Hematopoietic multipotent progenitor cell treated with erythropoietin and hydrocortisone succinate and interleukin-3 and kit ligand, for 4 days (in vitro differentiated cells): ENCODE measurements at places on chromosomes 3 and 15.

GRCh38 chr3:81663114-81663513 lies 98.3 kb downstream of the GBE1 start:
- no peak for DNase-seq

DNA sequence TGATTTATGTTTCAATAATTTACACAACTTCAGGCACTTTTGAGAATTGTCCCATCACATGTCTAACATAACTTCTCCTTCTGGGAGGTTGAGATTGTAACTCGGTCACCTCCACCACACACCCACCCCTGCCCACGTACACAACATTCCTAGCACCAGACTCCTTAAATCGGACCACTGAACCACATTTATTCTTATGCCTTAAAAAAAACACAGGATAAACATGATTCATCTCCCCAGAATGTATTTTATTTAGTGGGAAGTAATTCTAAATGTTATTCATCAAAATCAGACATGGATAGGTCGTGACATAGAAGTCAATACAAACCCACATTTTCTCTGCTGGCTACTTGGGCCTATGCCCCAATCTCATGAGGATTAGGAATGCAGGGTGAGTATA lies 3.0 kb downstream of the SNTN start:
- no peak for DNase-seq

DNA sequence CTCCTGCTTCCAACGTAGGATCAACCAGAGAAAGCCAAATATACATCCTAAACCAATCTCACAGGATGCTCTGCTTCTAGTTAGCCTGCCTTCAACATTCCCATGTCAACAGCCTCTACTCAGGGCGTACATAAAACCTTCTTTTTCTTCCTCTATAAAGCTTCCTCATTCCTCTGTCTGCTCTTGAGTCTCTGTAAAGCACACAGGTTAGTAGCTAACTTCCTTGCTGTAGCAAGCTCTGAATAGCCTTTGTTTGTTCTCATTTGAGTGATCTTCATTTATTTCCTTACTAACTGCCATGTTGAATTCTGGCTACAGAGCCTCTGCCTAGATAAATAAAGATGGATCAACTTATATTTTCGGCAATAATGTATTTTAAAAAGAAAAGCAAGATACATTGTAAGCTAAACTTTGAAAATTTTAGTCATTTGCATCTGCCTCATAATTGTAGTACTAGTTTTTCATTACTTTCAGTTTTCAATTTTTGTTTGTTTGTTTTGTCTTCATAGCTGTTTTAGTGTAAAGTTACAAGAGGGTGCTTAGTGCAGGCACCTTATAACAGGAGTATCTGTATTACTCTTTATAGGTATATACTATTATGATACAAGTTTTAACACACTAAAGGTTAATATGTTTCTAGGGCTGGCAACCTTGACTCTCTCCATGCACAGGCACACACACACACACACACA lies 498.2 kb downstream of the PYDC2 start:
- no peak for DNase-seq

DNA sequence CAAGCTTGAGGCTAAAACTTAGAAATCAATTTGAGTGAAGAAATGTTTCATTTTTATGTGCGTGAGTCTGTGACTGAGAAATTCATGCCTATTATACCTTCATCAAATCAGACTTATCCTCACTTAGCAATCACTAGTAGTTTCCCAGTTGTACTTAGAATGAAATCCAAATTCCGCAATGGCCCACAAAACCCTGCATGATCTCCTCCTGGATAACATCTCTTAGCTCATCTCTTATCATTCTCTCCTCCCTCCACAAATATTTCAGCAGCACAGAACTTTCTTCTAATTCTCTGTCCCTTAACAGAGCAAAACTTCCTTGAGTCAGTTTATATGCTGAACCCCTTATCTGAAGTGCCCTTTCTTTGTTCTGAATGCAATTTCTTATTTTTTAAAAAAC lies 198.8 kb upstream of the TGFBR2 start:
- no peak for DNase-seq

GRCh38 chr3:126134219-126134975 lies 46.0 kb downstream of the ALDH1L1 start:
- DNase-seq = peak; percentile 76

DNA sequence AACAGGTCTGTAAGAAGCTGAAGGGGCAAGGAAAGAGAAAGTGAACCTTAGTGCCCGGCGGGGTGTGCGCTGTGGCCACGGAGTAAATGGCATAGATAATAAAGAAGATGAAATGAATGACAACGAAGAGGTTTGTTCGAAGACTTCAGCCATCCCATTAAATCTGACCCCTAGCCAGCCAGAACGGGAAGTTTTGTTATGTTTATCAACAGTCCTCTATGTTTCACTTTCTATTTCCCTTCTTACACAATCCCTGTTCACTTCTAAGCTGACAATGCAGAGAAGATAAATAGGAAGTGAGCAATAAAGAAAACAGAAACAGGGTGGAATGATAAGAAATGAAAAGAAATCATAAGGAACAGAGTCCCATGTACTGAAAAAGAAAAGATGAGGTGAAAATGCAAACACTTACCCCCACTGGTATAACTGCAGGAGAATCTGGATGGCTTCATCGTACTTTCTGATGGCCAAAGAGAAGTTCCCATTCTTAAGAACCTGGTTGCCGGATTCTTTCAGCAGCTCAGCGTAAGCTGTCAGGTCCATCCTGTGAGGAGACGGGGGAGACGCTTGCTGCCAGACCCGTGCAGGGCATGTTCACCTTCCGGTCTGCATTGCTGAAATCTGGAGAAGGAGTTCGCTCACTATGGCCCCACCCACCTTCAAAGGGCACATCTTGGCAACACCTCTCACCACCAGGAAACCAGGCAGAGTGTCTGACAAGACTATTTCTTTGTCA lies 36.8 kb downstream of the TRANK1 start:
- DNase-seq = peak; percentile 72

DNA sequence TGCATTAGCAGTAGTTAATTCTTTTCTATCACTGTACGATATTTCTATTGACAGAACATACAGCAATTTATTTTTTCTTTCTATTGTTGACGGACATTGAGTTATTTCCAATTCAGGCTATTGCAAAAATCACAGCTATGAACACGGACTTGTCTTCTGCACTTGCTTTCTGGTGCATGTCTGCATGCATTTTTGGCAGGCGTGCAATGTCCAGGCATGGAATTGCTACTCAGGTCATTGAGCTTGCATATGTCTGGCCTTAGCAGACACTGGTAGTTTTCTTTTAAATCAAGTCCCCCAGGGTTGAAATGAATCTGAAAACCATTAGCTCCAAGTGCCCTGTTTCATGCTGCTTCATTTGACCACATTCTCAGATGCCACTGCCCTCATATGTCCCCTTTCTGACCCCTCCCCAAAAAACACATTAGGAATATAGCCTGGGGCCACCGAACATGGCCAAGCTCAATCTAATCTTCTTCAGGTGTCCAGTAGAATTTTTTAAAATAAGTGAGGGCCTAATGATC lies 72.8 kb downstream of the LRIG1 start:
- no peak for DNase-seq

DNA sequence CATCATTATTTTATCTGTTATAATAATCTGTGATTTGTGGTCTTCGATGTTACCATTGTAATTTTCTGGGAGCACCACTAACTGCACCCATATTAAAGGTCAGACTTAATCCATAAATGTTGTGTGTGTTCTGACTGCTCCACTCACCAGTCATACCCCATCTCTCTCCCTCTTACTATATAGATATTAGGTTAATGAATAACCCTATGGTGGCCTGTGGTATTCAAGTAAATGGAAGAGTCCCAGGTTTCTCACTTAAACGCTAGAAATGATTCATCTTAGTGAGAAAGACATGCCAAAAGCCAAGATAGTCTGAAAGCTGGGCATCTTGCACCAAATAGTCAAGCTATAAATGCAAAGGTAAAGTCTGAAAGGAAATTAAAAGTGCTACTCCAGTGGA lies 1358.5 kb downstream of the ROBO2 start:
- no peak for DNase-seq

DNA sequence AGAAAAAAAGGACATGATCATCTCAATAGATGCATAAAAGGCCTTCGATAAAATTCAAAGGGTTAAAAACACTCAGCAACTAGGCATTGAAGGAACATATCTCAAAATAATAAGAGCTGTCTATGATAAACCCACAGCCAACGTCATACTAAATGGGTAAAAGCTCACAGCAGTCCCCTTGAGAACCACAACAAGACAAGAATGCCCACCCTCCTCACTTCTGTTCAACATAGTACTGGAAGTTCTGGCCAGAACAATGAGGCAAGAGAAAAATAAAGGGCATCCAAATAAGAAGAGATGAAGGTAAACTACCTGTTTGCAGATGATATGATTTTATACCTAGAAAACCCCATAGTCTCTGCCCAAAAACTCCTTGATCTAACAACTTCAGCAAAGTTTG lies 619.7 kb upstream of the LMCD1 start:
- no peak for DNase-seq

- no peak for DNase-seq
Measured at GRCh38 chr15:35885870-35886269, 339.9 kb upstream of the DPH6 start.

- DNase-seq = no peak
Measured at GRCh38 chr3:126737527-126737926, 33.5 kb downstream of the CHCHD6 start.

DNA sequence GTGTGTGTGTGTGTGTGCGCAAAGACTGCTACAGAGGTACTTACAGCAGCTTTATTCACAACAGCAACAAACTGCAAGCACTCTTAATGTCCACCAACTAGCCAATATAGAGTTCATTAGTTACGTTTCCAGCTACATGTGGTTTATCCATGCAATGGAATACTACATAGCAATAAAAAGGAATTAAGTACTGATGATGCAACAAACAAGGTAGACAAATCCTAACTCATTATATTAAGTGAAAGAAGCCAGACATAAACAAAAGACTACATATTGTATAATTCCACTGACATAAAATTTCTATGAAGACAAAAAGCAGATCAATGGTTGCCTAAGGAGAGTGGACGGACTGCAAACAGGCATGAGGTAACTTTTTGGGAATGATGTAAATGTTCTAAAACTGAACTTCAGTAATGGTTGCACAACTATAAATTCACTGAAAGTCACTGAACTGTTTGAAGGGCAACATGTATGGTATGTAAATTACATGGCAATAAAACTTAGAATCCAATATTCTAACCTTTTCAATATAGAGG lies 433.7 kb downstream of the SHQ1 start:
- DNase-seq = no peak

- no peak for DNase-seq
Measured at GRCh38 chr3:126951561-126951960, 31.4 kb upstream of the PLXNA1 start.

DNA sequence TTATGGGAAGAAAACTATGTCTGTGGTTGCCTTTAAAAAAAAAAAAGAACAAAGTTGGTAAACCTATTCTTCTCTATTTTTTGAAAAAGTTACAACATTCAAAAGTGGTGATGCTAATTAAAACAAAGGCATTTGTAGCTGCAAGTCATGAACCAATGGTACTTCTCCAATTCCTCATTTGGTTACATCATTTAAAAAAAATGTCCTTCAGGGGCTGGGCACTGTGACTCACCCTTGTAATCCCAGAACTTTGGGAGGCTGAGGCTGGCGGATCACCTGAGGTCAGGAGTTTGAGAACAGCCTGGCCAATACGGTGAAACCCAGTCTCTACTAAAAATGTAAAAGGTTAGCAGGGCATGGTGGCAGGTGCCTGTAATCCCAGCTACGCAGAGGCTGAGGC lies 574.6 kb downstream of the VGLL3 start:
- no peak for DNase-seq

DNA sequence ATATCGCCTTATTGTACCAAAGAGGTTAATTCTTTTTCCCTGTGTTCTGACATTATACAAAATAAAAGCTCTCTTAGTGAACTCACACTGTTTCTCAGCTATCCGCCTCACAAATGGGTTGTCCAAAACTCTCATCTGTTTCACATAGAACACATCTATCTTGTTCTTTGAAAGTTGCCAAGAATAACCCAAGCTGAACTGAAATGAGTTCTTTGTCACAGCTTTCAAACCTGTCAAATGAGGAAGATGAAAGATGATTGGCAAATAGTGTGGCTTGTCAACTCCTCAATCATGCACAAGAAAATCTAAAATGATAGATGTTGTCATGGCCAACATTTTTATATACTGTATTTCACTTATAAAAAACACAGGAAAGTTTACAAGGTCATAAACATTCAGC lies 168.1 kb upstream of the OSTN start:
- DNase-seq = no peak

GRCh38 chr3:31371484-31372177 lies 161.1 kb upstream of the STT3B start:
- no peak for DNase-seq

DNA sequence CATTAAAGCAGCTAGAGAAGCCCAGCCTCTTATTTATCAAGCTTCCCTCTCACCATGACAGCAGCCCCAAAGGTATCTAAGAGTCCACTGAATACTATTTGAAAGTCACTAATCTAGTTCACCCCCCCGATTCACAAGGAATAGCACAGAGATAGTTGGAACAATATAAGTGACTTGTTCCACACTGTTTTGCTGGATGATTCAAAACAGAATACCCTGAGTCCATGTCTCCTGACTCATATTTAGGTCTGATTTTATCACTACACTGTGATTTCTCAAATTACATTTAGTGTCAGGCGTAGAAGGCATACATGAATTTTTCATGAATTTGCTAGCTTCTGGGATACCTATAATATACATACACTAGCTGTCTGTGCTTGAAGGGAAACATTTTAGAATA lies 18.7 kb upstream of the EOGT start:
- no peak for DNase-seq

DNA sequence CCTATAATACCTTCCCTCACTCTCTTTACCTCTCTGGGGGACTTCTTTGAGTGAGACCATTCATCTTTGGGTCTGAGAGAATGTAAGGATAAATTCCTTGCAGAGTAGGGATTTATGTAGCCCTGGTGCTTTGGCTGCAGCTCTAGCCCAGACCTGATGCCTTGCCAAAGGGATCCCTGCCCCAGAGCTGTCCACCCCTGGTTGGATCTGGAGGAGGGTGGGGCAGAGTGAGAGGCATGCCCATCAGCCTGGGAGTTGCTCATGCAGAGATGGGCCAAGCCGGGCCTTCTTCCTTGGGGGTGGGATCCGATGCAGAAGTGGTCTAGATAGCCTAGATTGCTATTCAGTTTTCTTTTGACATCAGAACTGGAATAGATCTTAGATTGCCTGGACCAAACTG lies 31.5 kb downstream of the RTP1 start:
- no peak for DNase-seq

- no peak for DNase-seq
Measured at GRCh38 chr3:178960181-178960580, 111.4 kb downstream of the ZMAT3 start.

- DNase-seq = peak; percentile 63
Measured at GRCh38 chr3:123081718-123082369, 15.0 kb downstream of the PDIA5 start.

DNA sequence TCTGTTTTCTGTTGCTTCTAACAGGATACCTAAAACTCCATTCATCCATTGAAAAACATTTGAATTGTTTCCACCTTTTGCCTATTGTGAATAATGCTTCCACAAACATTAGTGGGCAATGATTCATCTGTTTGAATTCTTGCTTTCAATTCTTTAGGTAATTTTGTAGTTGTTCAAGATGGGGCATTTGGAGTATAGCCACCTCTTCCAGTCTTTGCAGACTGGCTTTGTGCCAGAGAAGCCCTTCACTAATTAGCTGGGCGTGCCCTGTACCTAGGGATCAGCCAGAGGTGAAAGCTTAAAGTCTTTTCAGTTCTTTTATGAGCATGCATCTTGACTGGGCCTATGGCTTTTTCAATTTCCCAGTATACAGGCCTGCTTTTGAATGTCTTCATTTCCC lies 10.9 kb downstream of the RTP1 start:
- DNase-seq = no peak

GRCh38 chr3:102451543-102451942 lies 16.7 kb downstream of the ZPLD1 start:
- no peak for DNase-seq
